ENCODE measurements at places on chromosomes 2 and 18.

DNA sequence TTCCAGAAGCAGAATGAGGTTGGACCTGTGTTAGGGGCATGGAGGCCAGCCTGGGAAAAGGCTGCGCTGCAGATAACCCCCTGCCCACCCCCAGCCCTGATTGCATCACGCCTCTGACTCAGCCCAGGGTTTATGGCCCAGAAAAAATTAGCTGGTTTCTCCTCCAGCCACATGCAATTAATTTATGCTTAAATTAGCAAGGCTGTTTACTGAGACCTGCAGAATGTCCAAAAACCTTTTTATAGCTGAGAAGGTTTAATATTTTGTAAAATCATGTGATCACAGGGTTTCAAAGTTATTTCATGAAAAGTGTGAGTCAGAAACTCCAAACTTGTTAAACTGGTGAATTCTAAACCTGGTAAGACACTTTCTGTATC is 123.1 kb upstream of the HDAC4 start:
- DNase-seq = no peak
- no peaks in the 10 kb centered on the region for H3K27me3 ChIP-seq
- no peaks in the 10 kb centered on the region for H3K36me3 ChIP-seq
- no peak overlapping the region for H3K4me3 ChIP-seq

DNA sequence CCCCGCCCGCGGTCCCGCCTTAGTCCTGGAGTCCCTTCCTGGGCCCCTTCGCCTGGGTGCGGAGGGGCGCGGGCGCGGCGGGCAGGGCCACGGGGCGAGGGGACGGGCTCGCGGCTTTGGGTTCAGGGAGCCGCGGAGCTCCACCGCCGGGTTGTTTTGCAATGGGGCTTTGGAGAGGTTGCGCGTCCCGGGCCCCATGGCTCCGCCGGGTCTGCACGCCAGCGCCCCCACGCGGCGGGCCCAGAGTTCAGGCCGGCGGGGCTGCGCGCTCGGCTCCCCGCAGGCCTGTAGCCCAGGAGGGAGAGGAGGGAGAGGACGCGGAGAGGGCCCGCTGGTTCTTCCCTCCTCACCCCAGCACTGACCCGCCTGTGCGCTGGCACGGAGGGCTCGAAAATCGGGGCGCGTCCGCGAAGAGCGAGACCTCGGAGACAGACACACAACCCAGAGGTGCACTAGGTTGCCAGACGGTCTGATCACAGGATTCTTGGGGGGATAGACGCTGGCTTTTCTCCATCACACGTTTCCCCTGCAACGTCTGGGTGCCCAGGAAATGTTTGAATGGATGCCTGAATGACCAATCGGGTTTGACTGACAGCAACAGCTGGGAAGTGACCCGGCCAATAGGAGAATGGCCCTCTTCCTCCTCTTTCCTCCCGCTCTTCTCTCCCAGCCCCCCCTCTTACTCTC is 4.9 kb upstream of the SIX2 start:
- peak overlapping the region; percentile 9 for H3K4me3 ChIP-seq
- no peak overlapping the region for H3K27ac ChIP-seq
- no peaks in the 10 kb centered on the region for H3K36me3 ChIP-seq
- DNase-seq = no peak

DNA sequence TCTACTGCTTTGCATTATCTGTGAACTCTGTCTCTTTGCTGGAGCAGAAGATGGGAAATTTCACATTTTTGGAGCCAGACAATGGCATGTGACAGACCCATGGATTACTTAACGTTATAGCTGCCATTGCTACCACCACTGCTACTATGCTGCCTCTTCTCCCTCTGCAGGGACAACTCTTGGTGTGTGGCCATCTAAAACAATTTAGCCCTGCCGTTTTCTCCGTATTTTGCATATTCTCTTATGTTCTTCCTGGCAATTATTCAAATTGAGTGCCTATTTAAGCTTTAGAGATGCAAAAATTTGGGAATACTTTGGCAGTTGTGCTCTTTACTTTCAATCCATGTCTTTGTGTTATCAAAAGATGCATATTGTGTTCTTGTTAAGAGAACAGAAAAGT is 386.8 kb downstream of the XIRP2 start:
- H3K4me1 ChIP-seq = no peaks in the 10 kb centered on the region
- no peak for DNase-seq
- H3K36me3 ChIP-seq = no peaks in the 10 kb centered on the region
- no peaks in the 10 kb centered on the region for H3K27me3 ChIP-seq
- no peak overlapping the region for H3K4me3 ChIP-seq

- DNase-seq = no peak
- no peaks in the 10 kb centered on the region for H3K36me3 ChIP-seq
- peaks cover 8% of the 10 kb centered on the region for H3K4me1 ChIP-seq
These were observed 141.4 kb downstream of the FAM124B start for GRCh38 chr2:224260372-224261020.

GRCh38 chr2:217090024-217090473 is 230.2 kb upstream of the TNP1 start:
- DNase-seq = no peak
- H3K4me1 ChIP-seq = no peaks in the 10 kb centered on the region
- no peaks in the 10 kb centered on the region for H3K36me3 ChIP-seq
- H3K27me3 ChIP-seq = no peaks in the 10 kb centered on the region
- H3K4me3 ChIP-seq = no peak overlapping the region
- no peak overlapping the region for H3K27ac ChIP-seq

DNA sequence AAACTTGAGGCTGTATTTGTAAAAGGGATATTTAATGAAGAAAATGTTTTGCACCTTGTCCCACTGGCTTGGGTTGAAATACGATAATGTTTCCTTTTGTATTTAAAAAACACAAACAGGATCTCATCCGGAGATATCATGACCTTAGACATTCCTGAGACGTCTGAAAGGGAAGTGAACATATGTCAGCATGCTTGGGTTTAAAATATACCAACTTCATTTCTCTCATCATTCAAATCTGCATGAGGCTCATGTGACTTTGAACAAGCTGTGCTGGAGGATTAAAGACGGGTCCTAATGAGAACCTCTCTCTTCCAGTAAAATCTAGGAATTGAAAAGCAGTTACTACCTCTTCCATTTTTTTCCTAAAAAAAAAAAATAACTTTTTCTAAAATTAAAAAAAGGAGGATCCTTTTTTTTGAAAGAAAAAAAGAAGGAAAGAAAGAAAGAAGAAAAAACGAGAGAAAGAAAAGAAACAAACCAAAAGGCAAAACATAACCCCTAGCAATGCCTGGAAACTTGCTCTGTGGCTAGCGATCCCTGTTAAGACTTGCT is 106.8 kb upstream of the ZFP36L2 start:
- no peak for DNase-seq
- no peaks in the 10 kb centered on the region for H3K36me3 ChIP-seq
- H3K4me3 ChIP-seq = no peak overlapping the region
- peak overlapping the region; percentile 17 for H3K27ac ChIP-seq

DNA sequence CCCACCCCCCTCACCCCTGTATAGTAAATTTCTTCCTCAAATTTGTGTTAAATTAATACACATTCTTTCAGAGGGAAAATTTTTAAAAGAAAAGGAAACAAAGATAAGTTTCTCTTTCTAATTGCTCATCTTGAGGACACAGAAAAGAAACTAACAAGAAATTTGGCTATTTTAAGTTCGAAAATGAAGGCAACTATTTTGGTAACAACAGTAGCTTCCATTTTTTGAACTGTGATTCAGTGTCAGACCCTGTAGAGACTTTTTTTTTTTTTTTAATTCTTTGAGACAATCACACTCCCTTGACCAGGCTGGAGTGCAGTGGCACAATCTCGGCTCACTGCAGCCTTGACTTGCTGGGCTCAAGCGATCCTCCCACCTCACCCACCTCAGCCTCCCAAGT is 194.9 kb downstream of the SS18 start:
- H3K4me3 ChIP-seq = no peak overlapping the region
- H3K4me1 ChIP-seq = no peaks in the 10 kb centered on the region
- peaks cover 6% of the 10 kb centered on the region for H3K27me3 ChIP-seq

- no peak overlapping the region for H3K4me3 ChIP-seq
- no peaks in the 10 kb centered on the region for H3K4me1 ChIP-seq
These were observed 60.6 kb downstream of the SCN1A start for GRCh38 chr2:166067229-166067628.

- H3K4me1 ChIP-seq = no peaks in the 10 kb centered on the region
- H3K36me3 ChIP-seq = no peaks in the 10 kb centered on the region
- DNase-seq = no peak
These were observed 220.8 kb downstream of the TFCP2L1 start for GRCh38 chr2:121064186-121064585.

DNA sequence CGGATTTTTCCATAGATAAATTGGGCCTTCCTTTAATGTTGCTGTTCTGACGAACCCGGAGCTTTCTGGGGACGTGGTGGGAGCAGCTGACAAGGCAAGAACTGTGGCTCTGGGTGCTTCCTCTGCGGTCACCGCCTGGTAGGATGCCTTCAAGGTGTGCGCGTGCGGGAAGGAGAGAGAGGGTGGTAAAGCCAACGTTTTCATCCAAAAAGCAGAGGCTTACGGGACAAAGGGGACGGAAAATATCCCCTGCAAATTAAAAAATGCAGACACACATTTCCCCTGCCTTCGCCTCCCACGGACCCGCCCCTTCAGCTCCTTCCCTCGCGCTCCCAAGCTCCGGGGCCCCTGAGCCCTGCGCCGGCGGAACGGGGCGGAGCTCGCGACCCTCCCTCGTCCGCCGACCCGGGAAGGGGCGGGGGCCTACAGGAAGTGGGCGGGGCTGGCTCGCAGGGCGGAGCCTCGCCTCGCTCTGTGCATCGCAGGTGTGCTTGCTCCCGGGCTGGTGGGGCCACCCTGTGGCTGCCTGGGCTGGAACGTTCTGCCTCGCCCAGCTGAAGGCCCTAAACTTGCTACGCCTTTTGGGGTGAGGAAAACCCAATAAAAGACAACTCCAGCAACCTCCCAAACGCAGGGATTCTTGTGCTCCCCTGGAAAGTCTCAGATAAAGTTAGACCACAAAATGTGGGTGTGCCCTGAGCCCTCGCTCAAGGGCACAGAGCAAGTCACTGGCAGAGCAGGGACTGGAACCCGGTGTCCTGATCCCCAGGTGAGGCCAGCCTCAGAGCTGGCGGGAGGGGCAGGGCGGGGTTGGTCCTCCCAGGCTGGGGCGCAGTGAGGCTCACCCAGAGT is 25.4 kb upstream of the SLC66A3 start:
- H3K27me3 ChIP-seq = no peaks in the 10 kb centered on the region
- H3K4me1 ChIP-seq = peaks cover 10% of the 10 kb centered on the region
- H3K27ac ChIP-seq = peak overlapping the region; percentile 32
- peak overlapping the region; percentile 20 for H3K4me3 ChIP-seq

GRCh38 chr18:45050712-45051601 is 370.3 kb downstream of the SETBP1 start:
- DNase-seq = no peak
- peaks cover 6% of the 10 kb centered on the region for H3K4me1 ChIP-seq
- peak overlapping the region; percentile 22 for H3K27ac ChIP-seq
- no peaks in the 10 kb centered on the region for H3K27me3 ChIP-seq
- H3K36me3 ChIP-seq = no peaks in the 10 kb centered on the region
- no peak overlapping the region for H3K4me3 ChIP-seq

DNA sequence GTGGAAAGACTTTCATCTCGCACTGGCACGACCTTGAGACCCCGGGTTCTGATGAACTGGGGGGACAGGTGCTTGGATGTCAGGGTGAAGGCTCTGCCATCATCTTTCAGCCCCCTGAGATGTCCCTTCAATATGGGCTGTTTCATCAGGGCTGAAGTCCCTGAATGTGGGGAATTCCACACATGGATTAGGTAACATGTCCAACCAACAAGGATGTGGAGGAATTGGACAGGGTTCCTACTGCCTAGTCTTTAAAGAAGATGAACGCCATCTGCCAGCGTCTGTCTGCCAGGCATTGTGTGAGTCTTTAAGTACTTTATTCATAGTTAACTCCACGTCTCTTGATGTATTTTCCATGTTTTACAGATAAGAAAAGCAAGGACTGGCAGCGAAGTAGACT is 5.9 kb upstream of the GRHL1 start:
- H3K27me3 ChIP-seq = no peaks in the 10 kb centered on the region
- no peak for DNase-seq
- H3K4me3 ChIP-seq = no peak overlapping the region
- peaks cover 6% of the 10 kb centered on the region for H3K4me1 ChIP-seq
- no peak overlapping the region for H3K27ac ChIP-seq
